Activated naive CD4-positive, alpha-beta T cell treated with anti-CD3 and anti-CD28 coated beads, Interleukin-2, amount 50 U/mL, for 72 hours (primary cell): ENCODE measurements at places on chromosomes 16 and 17. TPM values are rescaled to one million over a fixed set of nuclear protein-coding genes. Genes with fewer than 3 reads are reported as not detected.

DNA sequence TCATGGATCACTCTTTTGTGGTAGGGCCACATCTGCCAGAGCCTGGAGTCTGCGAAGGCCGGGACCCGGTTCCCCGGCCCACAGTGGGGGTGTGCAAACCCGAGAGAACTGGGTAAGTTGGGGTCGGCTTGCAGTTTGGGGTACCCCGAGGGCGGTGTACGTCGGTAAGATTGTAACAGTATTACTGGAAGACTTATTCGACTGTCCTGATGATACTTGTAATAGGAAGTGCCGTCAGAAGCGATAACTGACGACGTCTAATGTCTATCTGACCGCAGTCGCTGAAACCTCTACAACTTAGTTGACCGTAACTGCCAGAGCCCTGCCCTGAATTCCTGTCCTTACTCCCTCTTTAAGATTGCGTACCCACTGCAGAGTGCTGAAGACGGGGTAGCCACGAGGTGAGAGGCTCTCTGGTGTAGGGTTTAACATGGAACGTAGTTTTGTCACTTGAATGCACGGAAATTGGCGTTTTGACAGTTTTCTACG lies 24.0 kb downstream of the TRPV2 start:
- peak; percentile 24 for DNase-seq

GRCh38 chr17:11610999-11611566 lies 12.8 kb downstream of the DNAH9 start:
- DNase-seq: no peak

- no peak for DNase-seq
Observed at GRCh38 chr17:71828182-71828596, 292.6 kb upstream of the SOX9 start.

- DNase-seq: no peak
Observed at GRCh38 chr16:81740169-81740568, 38.9 kb upstream of the PLCG2 start.

GRCh38 chr16:65117811-65118448 lies 3.9 kb downstream of the CDH11 start:
- DNase-seq: no peak

DNA sequence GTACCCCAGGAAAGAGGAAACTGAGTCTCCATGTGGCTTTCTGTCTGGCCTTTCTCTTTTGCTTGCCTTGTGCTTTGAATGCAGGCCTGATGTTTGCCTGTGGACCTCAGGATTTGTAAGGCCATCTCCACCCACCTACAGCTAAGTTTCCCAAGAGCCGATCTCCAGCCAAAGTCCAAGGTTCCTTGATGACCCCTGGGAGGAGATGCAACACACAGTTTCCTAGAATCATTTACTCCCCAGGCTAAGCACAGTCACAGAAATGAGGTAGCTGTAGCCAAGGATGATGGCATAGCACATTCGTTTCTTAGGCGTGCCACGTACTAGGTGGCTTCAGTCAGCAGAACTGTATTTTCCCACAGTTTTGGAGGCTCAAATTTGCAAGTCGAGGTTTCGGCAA lies 595.4 kb downstream of the MAF start:
- DNase-seq: no peak

DNA sequence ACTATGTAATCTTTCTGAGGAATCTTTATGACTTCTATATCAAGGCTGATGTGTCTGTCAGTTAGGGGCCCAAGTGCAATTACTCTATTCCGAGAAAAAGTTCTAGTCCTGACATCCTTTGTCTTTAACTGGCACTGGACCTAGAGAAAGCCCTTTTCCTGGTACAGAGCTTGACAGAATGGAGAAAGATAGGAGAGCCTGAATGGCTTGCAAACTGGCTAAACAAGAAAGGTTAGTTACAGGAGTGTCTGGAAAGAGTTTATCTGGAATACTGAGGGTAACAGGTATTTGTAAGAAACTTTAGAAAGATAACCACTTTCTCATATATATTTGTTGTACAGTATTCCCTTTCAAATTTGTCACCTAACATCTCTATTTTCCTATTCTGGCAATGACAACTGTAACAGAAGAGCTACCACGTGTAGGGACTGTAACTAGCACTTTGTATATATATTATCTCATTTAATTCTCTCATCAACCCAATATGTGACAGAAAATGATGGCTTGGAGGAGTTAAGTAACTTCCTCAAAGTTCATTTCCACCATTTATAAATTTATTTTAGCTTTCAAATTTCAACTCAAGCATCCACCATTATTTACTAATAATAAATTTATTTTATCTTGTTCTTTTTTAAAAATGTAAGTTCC lies 97.4 kb upstream of the C17orf78 start:
- DNase-seq: no peak

DNA sequence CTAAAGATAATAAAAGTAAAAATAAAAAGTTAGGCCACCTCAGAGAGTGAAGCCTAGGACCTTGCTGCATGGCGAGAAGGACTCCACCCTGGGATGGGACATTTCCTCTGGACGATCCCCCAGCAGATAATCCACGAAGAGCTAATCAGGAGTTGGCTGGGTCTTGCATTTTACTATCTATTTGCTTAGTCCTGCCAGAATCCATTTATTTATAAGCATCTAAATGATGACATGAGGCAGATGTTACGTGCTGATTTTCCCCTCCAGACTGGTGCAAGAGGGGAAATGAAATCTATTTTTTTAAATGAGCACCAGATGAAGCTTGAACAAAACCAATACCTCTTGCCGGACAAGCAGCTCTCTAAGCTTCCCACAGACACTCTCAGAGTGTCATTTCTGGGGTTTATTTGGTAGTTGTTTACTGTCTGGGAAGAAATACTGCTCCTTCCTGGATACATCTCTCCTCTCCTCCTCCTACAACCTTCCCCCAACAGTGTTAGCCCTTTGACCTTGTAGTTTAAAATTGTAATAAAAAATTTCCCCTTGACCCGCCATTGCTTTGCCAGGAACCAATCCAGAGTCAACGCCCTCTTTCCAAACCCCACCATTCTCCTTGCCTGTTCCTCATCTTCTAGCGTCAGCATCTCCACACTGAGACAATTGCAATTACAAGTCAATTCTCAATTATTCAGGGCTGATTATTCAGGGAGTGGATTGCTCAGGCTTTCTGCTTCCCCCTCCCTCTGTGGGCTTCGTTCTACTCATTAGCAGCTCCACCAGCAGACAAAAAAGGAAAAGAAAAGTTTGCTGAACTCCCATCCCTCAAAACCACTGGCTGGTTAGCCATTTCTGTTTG lies 63.0 kb downstream of the GSG1L start:
- no peak for DNase-seq

- no peak for DNase-seq
Observed at GRCh38 chr16:89986600-89986999, 32.7 kb downstream of the DBNDD1 start.

DNA sequence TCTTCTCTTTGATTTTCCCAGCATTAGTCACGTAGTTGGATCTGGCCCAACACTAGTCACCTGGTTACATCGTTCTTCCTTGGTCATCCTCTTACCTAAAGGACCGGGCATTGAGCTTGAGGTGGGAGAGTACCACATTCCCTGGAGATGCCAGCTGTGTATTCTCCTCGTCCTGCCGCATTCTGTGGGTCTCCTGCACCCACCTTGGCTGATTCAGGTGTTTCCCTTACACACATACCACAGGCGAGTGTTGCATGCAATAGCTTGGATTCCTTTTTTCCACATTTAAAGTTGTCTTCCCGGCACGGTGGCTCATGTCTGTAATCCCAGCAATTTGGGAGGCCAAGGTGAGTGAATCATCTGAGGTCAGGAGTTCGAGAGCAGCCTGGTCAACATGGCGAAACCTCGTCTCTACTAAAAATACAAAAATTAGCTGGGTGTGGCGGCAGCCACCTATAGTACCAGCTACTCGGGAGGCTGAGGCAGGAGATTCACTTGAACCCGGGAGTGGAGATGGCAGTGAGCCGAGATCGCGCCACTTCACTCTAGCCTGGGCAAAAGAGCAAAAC lies 21.6 kb upstream of the CLEC18C start:
- no peak for DNase-seq

- DNase-seq: no peak
Observed at GRCh38 chr16:48367441-48368049, 17.7 kb downstream of the SIAH1 start.

GRCh38 chr17:49730078-49730784 lies 22.5 kb upstream of the SLC35B1 start:
- no peak for DNase-seq

GRCh38 chr16:71441348-71442050 lies 355 bp downstream of the TLE7 start:
- DNase-seq: no peak

GRCh38 chr16:27269300-27270150 lies 953 bp upstream of the NSMCE1 start:
- no peak for DNase-seq

DNA sequence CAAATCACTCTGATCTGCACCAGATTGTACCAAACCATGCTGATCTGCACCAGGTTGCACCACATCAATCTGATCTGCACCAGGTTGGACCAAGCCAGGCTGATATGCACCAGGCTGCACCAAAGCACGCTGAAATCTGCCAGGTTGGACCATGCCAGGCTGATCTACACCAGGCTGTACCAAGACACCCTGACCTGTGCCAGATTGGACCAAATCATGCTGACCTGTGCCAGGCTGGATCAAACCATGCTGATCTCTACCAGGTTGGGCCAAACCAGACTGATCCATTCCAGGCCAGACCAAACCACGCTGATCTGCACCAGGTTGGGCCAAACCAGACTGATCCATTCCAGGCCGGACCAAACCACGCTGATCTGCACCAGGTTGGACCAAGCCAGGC lies 15.5 kb downstream of the QRICH2 start:
- no peak for DNase-seq

KRTAP4-4 gene
- total RNA-seq: not detected

HBZ gene
- not detected for total RNA-seq

NACA2 gene
- not detected for total RNA-seq

WBP2 gene
- 78.2 TPM for total RNA-seq

TP53TG3C gene
- not detected for total RNA-seq
